Sigmoid colon (tissue), 7 donors: ENCODE measurements at places on chromosomes 16 and 17. TPM values are rescaled to one million over a fixed set of nuclear protein-coding genes. Genes with fewer than 3 reads are reported as not detected.

The GFAP gene
- total RNA-seq: not detected

The GINS2 gene
- total RNA-seq: 0.54 TPM

The MT1F gene
- total RNA-seq: 3.1 TPM

The FZD2 gene
- 2.1 TPM for total RNA-seq

The APOBR gene
- total RNA-seq: 1.1 TPM

The HES7 gene
- not detected for total RNA-seq

The GDPD1 gene
- total RNA-seq: 4.3 TPM

The ZG16 gene
- total RNA-seq: not detected

The MLKL gene
- 8.0 TPM for total RNA-seq

The SLC9A5 gene
- 1.1 TPM for total RNA-seq

The CENPV gene
- 12.8 TPM for total RNA-seq

The RNF43 gene
- 0.14 TPM for total RNA-seq

The NDRG4 gene
- total RNA-seq: 6.4 TPM

The AURKB gene
- not detected for total RNA-seq

The P2RX1 gene
- 15.5 TPM for total RNA-seq

The NUP93 gene
- total RNA-seq: 35.5 TPM

The TK1 gene
- 6.9 TPM for total RNA-seq

The SLC4A1 gene
- under 0.01 TPM for total RNA-seq

The DHODH gene
- 3.9 TPM for total RNA-seq

The SYNGR3 gene
- total RNA-seq: 7.1 TPM

The CES3 gene
- not detected for total RNA-seq

The DOC2A gene
- total RNA-seq: not detected

The CA10 gene
- 0.49 TPM for total RNA-seq

The MYH13 gene
- not detected for total RNA-seq

The GP1BA gene
- total RNA-seq: not detected

The KRT40 gene
- total RNA-seq: not detected

The HOXB7 gene
- total RNA-seq: 3.2 TPM

The ZPBP2 gene
- total RNA-seq: not detected
